DMS79 (cell line): ENCODE measurements at places on chromosomes 1 and 21.

DNA sequence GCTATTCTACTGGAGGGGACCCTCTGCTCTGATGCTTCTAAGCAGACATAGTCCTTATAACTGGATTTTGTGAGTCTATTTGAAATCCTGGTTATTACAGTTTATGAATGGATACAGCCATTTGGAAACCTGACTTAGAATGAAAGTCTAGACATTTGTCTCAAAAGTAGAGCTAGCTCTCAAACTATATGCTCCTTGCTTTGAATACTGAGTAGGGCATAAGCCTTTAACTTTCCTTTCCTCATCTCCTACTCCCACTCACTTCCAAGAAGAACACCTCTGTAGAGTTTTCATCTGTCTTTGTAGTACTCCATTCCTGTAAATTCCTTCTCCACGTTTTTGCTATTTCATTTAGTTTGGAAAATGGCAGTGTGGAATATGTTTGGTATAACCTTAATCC lies 9.0 kb upstream of the ARID1A start:
- DNase-seq, result no peak

DNA sequence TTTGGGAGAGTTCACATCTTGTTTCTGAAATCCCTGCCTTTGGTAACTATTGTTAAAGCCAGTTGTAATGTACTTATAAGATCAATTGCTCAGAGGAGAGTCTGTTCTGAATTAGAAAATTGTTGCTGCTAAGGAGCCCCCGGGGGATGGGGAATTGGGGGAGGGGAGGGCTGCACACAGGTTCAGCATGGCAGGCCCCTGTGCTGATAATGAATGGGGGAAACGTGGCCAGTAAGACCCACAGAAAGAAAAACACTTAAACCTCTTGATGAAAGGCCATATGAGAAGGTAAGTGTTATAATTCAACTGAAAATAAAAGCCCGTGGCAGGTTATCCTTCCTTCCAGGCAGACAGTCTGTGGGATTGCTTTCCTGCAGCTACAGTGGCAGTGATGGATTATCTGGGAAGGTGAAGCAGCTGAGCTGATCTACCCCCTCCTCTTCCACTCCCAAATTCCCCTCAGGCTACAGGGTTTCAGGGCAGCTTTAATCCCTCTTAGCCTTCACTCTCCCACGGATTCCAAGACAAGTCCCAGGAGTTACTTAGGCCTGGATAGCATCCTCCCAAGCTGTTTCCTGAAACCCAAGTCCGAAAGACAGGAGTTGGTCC lies 398.8 kb downstream of the TBX15 start:
- no peak for DNase-seq

GRCh38 chr1:205524794-205525101 lies 20.3 kb downstream of the CDK18 start:
- no peak for DNase-seq

- DNase-seq, result no peak
Measured at GRCh38 chr1:155085504-155086127, 7.0 kb downstream of the EFNA3 start.

DNA sequence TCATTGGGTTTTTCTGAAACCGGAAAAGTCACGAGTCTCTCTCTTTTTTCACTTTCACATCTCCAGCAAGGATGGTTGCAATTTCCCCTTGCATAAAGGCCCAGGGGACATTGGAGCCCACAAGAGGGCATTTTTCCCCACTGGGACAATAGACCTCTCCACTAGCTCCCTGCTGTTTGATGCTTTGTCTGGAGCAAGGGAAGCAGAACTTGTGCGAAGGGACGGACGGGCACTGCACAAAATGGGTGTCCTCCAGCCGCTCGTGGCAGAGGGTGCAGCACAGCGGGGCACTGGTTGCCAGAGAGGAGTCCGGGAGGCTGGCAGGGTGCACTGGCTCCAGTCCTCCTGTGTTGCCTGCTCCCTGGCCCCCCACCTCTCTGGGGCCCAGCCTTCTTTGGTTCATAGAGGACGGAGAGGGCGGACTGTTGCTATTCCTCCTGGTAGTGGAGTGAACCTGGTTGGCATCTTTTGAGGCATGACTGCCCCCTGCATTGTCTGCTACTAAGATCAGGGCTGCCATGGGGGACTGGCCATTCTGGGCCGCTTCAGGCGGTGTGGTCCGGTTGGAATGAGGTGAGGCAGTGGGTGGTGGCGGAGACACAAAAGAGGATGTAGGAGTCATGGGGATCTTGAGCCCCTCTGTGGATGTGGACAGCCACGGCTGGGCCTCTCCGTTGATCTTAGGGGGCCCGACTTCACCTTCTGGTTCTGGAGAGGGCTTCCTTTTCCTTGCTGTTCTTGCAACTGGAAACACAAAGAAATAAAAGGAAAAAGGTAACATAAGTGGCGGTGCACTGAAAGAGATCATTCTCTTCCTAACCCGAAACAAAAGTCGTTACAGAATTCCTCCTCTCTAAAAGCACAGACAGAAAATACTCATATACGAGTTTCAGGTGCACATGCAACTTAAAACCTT lies 2.6 kb downstream of the IRF2BP2 start:
- DNase-seq, result no peak

GRCh38 chr1:20703124-20703756 lies 14.6 kb downstream of the KIF17 start:
- DNase-seq, result no peak

- DNase-seq, result no peak
Measured at GRCh38 chr1:63189677-63190076, 132.7 kb upstream of the FOXD3 start.

DNA sequence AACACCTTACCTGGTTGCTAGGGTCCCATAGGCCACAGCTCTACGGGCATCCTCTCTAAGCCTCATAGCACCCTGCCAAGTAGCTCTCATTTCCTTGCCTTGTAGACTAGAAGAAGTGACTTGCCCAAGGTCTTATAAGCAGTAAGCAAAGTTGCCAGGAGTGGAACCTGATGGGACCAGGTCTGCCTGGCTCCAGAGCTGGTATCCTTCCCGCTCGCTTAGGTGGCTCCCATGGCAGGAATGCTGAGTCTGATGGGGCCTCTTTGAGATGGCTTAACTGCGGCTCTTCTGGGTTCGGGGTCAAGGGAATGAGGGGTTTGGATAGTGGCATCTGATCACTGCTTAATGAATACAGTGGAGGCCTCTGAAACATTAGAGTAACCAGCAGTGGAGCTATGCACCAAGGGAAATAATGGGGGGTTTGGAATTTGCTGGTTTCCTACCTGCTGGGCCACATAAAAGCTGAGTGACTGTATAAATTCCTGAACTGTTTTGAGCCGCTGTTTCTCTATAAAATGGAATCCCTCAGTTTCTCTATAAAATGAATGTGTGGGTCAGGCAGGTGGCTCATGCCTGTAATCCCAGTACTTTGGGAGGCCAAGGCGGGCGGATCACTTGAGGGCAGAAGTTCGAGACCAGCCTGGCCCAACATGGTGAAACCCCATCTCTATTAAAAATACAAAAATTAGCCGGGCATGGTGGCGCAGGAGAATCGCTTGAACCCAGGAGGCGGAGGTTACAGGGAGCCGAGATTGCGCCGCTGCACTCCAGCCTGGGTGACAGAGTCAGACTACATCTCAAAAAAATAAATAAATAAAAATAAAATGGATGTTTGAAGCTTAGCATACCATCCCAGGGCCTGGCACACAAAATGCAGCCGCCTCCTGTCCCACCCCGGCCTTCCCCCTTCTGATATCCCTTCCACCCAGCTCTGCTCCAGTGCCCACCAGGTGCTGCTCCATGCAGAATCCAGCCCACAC lies 12.4 kb downstream of the FAM151A start:
- DNase-seq, result no peak

DNA sequence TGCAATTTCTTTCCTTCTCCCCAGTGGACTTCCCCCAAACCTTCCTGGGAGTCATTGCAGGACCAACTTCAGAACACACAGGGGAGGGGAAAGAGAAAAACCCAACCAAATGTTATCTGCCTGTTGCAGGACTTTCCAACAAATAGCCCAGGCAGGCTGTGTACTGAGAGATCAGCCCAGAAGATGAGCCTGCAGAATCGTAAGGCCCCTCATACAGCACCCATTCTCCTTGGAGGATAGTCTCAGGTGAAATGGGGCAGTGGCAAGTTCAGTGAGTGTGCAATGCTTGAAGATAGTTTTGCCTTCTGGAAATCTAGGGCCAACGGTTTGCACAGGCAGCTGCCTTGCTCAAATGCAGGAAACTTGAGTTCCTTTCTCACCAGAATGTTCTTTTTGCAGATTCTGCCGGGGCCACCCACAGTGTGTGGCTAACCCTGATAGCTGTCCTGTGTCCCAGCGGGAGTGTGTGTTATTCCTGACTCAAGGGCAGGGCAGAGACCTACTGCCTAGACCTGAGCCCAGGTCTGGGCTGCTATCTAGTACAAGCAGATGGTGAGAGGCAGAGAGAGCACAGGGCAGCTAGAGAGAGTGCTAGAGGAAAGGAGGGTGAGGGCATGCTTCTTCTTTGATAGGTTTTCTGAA lies 48.8 kb downstream of the GADD45A start:
- DNase-seq, result no peak

- DNase-seq, result no peak
Measured at GRCh38 chr1:205693421-205693991, 13.2 kb upstream of the SLC45A3 start.

DNA sequence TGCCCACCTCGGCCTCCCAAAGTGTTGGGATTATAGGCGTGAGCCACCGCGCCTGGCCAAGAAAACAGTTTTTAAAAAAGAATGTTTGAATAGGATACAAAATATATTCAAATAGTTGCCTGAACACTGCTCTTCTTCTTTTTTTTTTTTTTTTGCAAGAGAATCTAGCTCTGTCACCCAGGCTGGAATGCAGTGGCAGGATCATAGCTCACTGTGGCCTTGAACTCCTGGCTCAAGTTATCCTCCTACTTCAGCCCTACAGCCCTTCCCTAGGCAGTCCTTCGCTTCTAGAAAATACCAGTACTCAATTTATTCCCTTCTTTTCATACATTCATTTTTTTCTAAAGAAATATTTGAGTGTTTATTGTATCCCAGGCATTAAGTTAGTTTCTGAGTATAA lies 67.9 kb downstream of the OSBPL9 start:
- DNase-seq, result no peak

DNA sequence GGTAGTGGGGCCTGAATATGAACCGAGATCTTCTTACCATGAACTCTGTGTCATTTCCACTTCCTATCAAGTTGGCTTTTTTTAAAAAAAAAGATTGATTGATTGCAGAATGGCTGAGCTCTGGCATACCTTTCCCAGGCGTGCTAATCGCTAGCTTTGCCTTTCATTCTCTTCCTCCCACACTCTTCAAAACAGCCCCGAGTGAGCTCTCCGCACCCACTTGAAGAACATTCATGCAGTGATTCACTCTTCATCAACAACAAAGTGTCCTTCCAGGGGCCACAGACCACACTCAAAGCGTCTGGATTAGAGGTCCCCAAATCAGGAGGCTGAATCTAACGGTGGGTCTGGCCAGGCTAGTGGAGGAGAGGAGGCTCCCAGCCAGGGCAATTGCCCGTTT lies 96.3 kb upstream of the GALNT2 start:
- DNase-seq, result no peak

- no peak for DNase-seq
Measured at GRCh38 chr1:230975636-230976035, 3.0 kb downstream of the TTC13 start.

GRCh38 chr1:237478842-237479241 lies 411.9 kb downstream of the ZP4 start:
- no peak for DNase-seq

GRCh38 chr1:22665752-22666151 lies 12.7 kb downstream of the C1QB start:
- no peak for DNase-seq

DNA sequence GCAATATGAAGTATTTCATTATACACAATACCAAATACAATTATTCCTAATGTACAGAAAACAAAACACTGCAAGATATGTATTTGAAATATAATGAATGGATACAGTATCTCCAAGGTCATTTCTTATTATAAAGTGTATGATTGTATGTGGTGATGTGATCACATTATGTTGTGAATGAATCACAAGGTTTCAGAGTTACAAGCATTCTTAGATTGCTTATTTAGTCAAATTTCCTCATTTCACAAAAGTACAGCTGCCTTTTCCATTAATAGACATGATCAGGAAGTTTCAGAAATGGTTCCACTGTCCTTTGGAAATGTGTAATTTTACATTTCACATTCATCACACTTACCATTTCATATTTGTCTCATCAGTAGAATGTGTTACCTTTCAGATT lies 28.3 kb upstream of the NEK7 start:
- DNase-seq, result no peak

GRCh38 chr1:37797750-37798345 lies 4.2 kb downstream of the MANEAL start:
- no peak for DNase-seq

GRCh38 chr1:20540281-20540680 lies 12.1 kb upstream of the FAM43B start:
- DNase-seq, result no peak

GRCh38 chr1:158457246-158457645 lies 4.4 kb upstream of the OR10K1 start:
- no peak for DNase-seq

DNA sequence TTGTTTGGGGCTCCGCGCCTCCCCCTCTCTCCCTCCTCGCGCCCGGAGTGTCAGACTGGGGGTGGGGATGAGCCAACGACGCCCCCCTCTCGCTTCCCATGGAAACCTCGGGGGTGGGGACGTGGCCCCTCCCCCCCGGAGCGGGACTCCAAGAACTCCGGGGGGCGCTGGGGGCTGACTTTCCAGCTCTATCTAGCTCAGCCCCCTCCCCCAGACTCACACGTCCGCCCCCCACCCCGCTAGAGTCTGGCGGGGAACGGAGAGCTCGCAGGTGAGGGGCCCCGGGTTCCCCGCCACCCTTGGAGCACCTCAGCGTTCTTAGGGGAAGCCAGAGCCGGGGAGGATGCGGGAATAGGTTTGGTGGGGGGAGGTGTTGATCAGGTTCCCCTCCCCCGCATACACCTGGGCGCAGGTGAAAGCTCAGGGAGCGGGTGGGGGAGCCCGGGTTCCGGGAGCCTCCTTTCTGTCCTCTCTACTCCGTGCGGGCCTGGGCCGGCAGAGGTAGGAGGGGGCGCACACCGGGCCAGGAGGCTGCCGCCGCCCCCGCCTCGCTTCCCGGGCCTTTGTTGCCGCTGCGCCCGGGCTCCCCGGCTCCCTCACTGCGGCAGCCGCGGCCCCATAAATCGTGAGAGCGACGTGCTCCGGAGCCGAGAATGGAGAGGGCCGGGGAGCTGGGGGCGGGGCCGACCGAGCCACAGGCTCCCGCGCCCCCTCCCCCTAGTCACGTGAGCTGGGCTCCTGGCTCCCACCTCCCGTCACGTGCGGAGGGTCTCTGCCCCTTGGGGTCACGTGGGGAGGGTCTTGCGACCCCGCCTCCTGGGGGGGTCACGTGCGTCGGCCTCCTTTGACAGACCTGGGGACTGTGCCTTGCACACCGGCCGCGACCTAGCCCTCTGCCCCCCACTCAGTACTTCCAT lies 1.9 kb downstream of the EFNA3 start:
- peak; percentile 73 for DNase-seq
